ENCODE measurements at places on chromosomes 3 and 15.

- DNase-seq, result no peak
Observed at GRCh38 chr15:73685981-73686380, 1.8 kb downstream of the CD276 start.

DNA sequence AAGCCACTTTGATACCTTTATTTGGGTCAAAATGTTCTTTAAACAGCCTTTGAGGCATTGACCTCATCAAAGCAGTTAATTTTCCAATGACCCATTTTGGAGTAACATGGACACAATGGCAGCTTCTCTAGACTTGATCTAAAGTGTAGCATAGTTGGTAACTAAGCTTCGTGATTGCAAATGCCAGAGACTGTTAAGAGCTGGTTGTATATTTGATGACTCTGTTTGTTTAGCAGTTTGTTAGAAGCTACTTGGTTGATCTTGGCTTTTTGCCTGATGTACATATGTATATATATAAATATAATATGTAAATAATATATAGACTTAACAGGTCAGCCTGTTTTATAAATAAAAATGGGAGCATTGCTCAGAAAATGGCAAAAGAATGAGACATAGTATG lies 68.4 kb downstream of the MITF start:
- DNase-seq, result no peak

- DNase-seq, result no peak
Observed at GRCh38 chr3:181056136-181056732, 66.7 kb upstream of the DNAJC19 start.

DNA sequence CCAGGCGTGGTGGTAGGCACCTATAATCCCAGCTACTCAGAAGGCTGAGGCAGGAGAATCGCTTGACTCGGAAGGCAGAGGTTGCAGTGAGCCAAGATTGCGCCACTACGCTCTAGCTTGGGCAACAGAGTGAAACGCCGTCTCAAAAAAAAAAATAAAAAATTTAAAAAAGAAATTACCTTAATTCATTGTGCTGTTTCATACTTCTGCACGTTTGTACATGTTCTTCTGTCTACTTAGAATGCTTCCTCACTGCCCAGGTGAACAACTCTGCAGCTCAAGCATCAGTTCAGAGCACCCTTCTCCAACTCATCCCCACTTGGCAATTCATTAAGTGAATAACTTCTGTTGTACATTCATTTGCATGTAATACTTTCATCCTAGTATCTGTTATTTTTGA lies 14.0 kb downstream of the CAPN7 start:
- DNase-seq, result no peak

- no peak for DNase-seq
Observed at GRCh38 chr3:128872744-128873143, 6.7 kb upstream of the ACAD9 start.

- no peak for DNase-seq
Observed at GRCh38 chr3:190051641-190052040, 69.1 kb downstream of the P3H2 start.

Data from SK-N-SH (cell line).